GM19239 (cell line): ENCODE measurements at places on chromosomes 5 and 9.

GRCh38 chr5:142364251-142365145 is 39.7 kb upstream of the SPRY4 start:
- DNase-seq = no peak

DNA sequence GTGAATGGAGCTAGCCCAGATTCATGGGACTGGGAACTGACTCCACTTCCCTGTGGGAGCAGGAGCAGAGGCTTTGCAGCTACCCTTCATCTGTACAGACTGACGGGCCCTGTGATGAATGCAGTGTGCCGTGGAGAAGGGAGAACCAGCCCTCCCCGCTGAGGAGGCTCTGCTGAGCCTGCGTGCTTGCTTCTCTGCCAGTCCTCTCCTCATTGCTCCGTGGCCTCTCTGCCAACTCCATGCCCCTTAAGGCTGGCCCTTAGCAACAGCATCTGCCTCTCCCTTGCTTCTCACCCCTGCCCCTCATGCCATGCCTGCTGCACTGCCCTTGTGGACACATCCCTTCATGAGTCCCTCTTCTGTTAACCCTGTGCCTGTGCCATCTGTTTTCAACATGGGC is 53.6 kb downstream of the GADD45G start:
- no peak for DNase-seq

- no peak for DNase-seq
These were observed 49.1 kb upstream of the EXOC3 start for GRCh38 chr5:393846-394275.

DNA sequence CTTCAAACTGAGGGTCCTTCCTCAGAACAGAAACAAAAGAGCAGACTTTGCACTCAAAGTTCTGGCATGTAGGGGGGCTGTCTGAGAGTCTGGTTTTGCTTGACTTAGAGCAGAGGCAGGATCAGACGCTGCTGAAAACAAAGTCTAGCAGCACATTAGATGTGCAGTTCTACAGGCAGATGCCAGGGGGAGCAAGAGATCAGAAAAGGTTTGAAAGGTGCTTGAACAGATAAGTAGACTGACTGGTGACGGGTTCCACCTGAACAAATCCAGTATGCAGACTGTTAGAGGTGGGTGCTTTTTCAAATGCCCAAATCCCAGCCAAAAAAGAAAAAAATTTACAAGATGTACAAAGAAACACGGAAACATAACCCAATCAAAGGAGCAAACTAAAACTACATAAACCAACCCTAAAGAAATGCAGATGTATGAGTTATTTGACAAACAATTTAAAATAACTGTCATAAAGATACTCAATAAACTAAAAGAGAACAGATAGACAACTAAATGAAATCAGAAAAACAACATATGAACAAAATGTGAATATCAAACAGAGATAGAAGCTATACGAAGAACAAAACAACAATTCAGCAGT is 194.7 kb upstream of the FREM1 start:
- DNase-seq = peak; percentile 18

DNA sequence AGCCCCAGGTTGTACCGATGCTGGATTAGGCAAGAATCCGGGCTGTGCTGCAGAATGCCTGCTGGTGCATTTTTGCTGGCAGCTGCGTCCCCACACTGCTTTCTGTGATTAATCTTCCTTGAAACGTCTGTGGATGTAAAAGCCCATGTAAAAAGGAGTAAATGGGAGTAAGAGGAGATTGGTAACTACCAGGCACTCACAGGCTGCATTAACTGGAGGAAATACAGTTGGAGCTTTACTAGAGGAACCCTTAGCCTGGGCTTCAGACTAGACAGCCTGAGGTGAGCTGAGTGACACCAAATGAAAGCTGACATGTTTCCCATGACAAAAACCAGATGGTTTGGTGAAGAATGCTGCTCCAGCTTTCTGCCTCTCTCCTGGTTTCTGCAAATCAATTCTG is 190.4 kb upstream of the GAS1 start:
- no peak for DNase-seq

DNA sequence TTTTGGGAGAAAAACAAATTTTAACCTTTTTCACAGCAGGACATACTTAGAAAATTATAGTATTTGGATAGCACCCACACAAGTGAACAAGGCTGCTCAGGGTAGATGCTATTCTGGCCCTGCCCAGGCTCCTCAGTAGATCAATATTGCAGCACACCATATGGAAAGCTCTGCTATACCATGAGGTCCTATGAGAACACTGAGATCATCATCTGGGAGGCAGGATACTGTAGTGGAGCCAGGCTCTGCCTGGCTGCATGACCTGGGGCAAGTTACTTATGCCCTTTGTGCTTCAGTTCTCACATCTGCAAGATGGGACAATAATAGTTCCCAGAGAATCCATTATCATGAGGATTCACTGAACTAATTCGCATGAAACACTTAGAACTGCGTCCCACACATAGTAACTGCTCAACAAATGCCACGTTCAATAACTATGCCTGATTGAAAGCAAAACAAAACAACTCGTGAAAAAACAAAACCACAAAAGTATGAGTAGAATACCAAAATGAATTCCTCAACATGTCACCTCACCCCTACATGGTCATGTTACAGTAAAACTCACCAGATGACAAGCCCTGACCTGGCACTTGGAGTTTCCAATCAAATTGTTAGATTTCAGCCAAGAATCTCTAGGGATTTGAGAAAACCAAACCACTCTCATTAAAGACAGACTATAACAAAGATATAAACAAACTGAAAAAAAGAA is 31.9 kb downstream of the ARSB start:
- DNase-seq = no peak

- DNase-seq = no peak
These were observed 289.7 kb downstream of the OSTF1 start for GRCh38 chr9:75378036-75378435.

DNA sequence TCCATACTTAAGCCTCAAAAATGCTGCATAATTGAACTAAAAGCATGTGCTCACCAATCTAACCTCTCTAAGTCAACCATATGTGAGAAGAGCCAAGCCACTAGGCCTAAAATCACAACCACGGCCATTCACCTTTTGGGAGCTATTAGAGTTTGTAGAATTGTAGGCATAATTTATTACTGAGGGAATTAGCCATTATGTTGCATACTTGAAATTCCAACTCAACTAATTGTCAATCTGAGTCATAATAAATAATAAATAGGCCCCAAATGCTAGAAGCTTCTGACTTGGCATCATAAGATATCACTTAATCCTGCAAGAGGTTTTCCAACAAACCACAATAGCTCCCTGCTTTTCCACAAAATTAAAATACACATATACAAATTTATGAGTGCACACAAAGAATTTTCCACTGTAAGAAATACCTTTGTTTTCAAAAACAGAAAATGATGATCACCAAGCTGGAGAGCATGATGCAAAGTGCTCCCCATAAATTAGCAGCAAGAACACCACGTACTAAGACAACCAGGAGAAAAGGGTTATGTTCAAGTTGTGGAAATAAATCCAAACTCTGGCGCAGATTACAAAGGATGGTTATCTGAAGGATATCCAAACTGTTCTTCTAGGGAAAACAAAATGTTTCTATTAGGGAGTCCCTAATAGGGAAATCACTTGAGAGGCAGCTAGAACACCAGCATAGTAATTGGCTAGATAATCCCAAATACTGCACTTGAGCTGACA is 250.0 kb upstream of the SLC30A5 start:
- DNase-seq = no peak

GRCh38 chr5:151081431-151082281 is 822 bp upstream of the TNIP1 start:
- no peak for DNase-seq

DNA sequence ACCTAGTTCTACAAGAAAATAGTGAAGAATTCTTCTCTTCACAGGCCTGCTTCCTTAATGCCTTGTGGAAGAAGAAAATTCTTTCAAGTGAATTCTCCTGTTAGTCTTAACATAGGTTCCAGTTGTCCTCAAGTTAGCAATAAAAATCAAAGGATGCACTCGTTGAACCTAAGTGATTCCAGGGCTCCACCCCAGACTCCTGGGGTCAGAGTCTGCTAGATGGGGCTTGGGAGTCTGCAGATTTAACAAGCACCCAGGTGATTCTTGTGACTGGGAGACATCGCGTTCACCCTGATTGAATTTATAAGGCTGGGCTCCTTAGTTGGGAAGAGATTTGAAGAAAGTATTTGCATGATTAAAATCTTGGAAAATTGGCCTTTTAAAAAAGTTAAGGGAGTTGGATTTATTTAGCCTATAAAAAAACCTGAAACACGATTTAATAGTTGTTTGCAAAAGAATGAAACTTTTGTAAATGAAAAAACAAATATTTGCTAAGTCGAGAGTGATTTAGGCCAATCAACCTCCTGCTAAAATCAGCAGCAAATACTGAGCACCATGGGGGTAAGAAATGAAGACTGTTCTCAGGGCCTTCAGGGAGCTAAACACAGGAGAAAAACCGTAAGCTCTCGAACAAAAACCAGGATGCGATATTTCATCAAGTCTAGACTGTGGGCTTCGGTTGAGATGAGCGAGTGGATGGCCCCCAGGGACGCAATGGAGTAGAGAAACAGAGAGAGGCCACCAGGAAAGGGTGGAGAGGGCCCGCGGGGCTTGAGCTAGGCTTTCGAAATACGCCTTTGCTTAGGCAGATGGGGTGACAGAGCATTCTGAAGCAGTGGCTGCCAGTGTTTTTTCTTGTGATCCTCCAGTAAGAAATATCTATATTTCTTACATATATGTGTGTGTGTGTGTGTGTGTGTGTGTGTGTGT is 86.9 kb upstream of the TTC23L start:
- DNase-seq = no peak

- DNase-seq = no peak
These were observed 224.9 kb downstream of the CACNA1B start for GRCh38 chr9:138102246-138103051.

- DNase-seq = no peak
These were observed 712.8 kb upstream of the CDH10 start for GRCh38 chr5:25357605-25358004.

DNA sequence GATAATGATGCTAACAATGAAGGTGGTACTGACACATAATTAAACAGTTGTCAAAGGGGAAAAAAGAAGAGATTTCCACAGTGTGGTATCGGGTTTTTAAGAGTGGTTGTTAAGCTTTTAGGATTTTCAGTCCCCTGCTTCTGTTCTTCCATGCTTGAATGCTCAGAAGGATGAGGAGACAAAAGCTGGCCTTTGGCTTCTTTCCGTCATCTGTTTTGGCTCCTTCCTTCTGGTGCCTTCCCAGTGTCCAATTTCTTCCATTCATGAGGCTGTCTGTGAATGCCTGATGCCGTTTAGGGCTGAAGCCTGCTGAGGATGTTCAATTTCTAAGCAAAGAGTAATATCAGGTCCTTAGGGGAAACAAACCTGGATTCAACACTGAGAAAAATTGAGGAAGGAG is 179.6 kb upstream of the GLRA1 start:
- no peak for DNase-seq

DNA sequence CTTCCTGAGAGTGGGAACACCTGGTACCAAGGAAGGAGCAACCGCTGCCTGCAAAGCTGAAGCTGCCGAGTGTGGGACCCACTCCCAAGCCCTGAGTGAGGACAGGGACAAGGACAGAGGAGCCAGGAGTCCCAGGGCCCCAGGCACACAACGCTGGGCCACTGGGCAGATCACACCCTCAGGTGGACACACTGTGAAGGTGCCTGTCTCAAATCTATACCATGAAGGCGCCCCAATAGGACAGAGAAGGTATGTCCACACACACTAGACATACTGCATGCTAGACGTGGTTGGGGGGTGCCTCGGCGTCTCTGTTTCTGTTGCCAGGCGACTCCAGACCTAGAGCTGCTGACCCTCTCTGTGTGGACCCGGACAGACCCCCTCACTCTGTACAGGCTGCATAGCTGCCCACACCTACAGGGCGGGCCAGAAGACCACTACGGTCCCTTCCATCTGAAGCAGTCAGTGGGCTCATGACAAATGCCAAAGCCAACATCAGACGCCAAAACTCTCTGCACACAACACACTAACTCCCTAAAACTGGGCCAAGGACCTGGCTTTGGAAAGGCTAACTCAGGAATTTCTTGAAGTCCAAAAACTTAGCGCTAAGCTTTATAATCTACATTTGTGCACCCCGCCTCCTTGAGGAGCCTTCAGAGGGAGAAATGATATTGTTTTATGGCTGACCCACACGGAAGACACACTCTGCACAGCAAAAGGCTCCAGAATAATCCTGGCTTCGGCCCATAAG is 60.7 kb downstream of the ROR2 start:
- DNase-seq = no peak

GRCh38 chr5:90902651-90903386 is 344.2 kb downstream of the ADGRV1 start:
- no peak for DNase-seq

DNA sequence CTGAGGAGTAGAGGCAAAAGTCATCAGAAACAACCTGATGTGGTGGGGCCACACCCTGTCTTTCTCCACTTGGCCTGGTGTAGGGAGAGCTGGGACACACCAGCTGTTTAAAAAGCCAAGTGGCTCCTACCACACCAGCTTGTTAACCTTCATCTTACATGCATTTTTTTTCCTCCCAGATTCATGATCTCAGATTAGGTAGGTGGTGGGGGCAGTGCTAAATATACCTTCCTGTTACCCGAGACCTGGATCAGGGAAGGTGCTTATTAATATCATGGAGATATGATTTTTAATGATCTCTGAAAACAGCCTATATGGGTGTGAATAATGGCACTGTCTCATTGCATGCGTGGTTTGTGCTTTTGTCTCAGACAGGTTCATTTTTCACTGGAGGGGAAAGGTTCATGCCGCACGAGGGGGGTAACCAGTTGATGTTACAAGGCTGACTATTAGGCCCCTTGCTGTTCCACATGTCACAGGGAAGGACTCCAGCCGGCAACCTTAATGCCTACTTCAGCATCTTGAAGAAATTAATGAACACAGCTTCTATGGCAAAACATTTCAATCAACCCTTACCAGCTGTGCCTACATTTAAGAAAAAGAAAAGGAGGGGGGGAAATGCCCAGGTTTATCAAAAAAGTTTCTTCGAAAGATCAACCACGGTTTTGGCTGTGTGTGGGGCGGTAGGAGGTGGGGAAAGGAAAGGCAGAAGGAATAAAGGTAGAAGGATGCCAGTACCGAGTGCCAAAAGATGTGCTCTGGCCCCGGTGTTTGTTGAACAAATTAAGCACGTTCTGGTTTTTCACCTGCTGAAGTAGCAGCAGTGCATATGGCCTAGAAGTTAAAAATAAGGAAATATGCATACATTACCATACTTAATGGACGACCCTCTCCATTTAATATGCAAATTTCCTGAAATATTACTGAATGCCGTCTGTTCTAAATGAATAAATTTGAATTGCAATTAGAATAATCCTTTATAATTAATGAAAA is 185.4 kb downstream of the EBF1 start:
- no peak for DNase-seq

DNA sequence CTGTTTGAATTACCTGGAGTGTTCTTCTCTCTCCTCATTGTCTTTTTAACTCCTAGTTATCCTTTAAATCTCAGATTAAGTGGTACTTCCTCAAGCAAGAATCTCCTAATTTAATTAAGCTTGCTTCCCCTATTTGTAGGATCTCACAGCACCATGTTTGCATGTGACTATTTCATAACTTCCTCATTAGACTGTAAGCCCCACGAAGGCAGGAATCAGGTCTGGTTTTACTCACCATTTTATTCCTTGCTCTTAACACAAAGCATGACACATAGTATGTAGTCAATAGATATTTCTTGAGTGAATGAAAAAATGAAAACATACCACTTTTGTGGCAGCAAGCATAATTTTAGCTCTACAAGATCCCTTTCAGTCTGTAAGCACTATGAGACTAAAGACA is 1.3 kb upstream of the ERMP1 start:
- DNase-seq = no peak

GRCh38 chr5:13731121-13731628 is 213.3 kb downstream of the DNAH5 start:
- DNase-seq = no peak

- no peak for DNase-seq
These were observed 24.4 kb downstream of the ARHGAP26 start for GRCh38 chr5:142794537-142794936.

GRCh38 chr5:96778409-96778808 is 29.3 kb downstream of the ERAP1 start:
- DNase-seq = no peak
